Activated CD4-positive, alpha-beta T cell treated with anti-CD3 and anti-CD28 coated beads, Interleukin-2, amount 50 U/mL, for 4 hours (primary cell): ENCODE measurements at places on chromosomes 2 and 18.

DNA sequence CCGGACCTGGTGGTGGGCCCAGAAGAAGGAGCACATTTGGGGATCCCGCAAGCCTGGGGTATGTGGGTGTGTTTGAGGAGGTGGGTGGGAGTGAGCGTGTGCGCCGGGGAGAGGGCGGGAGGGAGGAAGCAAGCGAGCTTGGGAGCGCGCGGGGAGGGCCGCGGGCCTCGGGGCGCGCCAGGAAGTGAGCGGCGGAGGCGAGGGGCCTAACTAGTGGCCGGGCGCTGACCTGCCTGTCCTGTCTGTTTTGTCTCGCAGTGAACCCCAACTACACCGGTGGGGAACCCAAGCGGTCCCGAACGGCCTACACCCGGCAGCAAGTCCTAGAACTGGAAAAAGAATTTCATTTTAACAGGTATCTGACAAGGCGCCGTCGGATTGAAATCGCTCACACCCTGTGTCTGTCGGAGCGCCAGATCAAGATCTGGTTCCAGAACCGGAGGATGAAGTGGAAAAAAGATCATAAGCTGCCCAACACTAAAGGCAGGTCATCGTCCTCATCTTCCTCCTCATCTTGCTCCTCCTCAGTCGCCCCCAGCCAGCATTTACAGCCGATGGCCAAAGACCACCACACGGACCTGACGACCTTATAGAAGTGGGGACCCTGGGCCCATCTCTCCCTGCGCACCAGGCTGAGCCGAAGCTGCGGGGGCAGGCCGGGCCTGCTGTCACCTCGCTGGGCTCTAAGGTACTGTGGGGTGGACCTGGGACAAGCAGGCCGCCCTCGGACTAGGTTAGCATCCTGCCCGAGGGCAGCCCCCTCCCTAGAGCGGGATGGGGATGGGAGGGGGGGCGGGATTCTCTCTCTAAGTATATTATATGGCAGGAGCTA, 1.2 kb downstream of the HOXD4 start:
- DNase-seq: no peak

GRCh38 chr18:12470382-12471075, 62.8 kb downstream of the PRELID3A start:
- no peak for DNase-seq

GRCh38 chr2:11697103-11697871, 27.3 kb upstream of the NTSR2 start:
- no peak for DNase-seq

DNA sequence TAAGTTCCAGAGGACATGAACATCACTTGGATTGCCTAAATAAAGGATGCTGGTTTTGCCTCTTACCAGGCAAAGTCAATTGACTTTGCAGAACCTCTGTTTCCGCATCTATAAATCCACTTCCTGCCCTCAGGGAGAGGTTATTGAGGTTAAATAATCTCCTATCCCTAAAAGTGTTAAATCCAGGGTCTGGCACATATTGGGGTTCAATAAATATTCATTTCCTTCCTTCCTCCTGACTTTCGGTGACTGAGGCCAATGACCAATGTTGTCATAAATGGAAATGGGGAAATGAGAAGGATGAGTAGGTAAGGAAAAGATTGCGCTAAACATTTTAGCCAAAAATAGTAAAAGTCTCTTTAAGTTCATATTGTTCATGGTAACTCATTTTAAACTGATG, 16.0 kb downstream of the BCL2 start:
- no peak for DNase-seq

GRCh38 chr18:36496022-36496421, 198.5 kb downstream of the FHOD3 start:
- no peak for DNase-seq

DNA sequence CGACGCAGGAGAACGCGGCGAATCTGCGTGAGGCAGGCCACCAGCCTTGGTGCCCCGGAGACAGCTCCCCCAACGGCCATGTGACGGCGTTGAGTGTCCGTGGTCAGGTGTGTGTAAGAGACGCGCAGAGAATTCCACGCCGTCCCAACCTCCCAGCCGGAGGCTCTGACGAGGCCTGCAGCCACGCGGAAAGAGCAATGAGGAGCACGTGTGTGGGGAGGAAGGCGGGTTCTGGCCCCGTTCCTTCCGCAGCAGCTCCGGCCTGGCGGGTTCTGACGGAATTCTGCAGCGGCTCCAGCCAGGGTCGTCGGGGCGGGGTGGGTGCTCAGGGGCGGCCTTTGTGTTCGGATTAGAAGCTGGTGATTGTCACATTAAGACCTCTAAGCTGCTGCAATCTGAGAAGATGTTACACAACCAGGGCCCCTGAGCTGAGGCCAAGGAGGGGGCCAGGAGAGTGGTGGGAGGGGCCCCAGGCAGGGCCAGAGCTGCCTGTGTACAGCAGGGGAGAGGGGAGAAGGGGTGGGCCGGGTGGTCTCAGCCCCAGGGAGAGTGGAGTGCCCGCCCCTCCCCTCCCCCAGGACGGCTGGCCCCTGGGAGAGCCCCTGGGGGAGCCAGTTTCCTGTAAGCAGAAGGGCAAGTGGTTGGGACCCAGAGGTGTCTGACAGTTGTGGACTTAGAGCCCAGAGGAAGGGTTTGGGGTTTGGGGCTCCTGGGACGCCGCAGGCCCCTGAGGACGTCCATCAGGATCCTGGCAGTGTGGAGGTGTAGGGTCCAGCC, 5.1 kb upstream of the GAL3ST2 start:
- no peak for DNase-seq

GRCh38 chr2:25115902-25116301, 52.5 kb downstream of the POMC start:
- DNase-seq: no peak

DNA sequence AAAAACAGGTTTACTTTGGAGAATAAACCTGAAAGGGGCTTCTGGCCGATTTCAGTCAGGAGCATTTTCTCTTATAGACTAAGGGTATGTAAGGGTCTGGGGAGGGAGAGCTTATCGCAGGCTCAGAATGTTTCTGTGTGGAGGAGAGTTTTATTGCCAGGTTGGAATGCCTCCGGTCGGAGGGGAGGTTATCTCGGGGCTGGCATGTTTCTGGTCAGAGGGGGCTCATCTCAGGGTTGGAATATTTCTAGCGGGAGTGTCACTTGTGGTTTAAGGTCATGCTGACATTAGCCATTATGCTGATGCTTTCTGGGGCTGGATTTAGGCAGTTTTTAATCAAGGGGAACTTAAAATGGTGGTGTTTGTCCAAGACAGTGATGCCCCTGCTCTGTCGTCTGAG, 333.6 kb downstream of the METTL4 start:
- DNase-seq: no peak

DNA sequence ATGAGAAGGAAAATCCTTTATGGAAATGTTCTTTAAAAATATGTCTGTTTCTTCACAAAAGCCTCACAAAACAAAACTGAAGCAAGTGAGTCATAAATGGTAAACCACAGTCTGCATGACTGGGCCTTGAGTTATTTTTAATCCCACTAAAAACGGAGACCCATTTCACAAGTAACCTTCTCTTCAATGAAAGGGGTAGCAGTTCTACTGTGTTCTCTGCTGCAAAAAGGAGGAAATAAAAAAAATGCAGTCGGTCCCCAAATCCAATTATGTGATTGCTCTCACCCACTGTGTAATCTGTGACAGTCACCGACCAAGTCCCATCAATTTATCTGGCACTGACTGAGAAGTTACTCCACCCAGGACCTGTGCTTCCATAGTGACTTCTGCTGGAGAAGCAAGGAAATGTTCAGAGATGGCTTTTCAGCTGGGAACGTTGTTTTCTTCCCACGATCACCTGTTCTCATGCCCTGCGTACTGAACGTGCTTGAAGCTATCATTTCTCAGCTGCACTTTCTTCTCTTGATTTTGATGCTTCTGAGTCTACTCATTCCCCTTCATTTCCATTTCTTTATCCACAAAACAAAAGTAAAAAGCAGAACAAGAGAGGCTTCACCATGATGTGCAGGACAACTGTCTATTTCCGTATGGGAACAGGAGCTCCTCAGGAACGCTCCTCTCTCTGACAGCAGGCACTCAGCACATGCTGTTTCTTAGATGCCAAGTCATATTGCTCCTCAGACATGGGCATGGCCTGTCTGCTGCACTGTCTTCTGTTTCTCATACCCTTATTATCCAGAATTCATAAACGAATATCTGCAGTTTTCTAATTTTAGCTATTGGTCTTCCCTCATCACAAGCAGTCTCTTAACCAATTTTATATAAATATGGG, 80.0 kb upstream of the TMEM200C start:
- no peak for DNase-seq

DNA sequence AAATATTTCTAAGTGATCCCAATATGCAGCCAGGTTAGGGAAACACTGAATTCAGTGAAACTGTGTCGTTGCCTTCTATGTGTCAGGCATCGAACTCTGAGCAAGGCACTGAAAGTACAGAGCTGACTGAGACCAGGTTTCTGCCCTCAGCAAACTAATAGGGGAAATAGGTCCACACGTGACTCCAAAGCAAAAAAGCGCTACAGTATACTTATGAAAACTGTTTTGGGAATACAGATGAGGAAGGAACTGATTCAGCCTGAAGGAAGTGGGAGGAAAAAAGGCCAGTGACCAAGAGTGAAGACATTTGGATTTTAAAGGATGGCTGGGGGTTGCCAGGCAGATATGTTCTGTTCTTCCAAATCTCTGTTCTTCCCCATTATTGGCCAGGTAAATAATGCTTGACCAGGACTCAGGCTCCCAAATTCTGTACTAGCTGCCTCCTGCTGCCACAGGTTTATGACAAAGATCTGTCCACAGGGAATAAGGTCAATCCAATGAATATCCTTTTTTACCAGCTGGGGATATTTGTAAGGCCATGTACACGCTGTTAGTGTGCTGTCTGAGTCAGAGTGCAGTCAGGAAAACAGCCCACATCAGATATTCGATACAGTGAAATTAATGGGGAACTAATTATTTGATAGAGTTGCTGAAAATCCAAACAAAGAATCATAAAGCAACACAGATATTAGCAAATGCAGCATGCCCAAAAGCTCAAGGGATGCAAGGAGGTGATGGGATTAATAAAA, 24.5 kb upstream of the INPP4A start:
- DNase-seq: no peak

GRCh38 chr2:82215212-82215611, 1910.7 kb upstream of the LRRTM1 start:
- no peak for DNase-seq

- no peak for DNase-seq
Measured at GRCh38 chr18:45059695-45060094, 379.0 kb downstream of the SETBP1 start.

DNA sequence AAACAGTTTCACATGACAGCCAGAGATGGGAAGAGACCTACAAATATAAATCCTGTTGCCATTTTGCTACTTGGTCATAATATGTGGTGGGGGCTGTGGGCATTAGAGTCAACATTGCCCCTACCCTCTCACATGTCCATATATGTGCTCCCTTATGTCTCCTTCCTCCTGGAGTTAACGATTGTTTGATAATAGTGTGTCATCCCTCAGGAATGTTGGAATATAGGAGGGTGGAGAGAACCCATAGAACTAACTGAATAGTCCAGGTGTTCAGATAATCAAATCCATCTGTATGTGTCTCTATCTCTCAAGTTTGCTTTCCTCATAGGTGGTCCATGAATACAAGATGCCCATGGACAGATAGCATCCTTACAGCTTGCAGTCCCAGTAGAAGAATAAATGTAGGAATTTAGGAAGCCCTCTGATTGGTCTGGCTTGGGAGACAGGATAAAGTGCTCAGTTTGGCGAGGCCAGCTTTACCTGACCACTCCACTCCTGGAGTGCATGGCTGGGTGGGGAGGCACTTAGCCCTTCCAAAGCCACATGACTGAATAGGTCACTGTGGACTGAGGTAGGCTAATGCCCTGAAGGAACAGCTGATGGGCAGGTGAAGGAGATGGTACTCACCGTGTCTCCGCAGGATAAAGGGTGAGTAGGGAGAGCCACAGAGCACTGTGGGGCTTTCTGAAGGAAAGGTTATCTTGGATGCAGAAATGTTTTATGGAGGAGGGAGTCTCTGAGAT, 166.9 kb downstream of the CDCA7 start:
- DNase-seq: no peak

- DNase-seq: no peak
Measured at GRCh38 chr2:1644427-1644826, 99.9 kb downstream of the PXDN start.

GRCh38 chr2:55408918-55409868, 10.5 kb downstream of the CCDC88A start:
- no peak for DNase-seq

DNA sequence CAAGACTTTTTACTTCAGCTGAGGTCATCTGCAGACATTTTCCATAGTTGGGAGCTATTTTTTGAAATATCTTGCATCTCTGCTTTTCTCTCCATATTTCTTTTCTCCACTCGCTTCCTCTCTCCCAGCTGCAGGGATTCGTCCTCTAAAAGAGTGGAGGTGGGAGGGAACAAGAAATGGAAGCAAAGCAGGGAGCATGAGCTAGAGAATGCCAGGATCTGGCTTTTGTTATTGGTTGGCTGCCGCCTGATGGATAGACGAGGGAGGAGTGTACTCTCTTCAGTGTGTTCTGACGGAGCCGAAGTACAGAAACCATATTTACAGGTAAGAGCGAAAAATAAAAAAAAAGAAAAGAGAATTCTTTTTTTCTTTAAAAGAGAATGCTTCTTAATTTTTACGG, at the start of gene CSRNP3:
Gene CSRNP3 (plus strand): TSS at position 282 of the 400 bp plus-strand sequence. CDS start 125,368 bp downstream, outside the sequence.
- no peak for DNase-seq

- no peak for DNase-seq
Measured at GRCh38 chr18:43589611-43590151, 312.4 kb upstream of the SYT4 start.

DNA sequence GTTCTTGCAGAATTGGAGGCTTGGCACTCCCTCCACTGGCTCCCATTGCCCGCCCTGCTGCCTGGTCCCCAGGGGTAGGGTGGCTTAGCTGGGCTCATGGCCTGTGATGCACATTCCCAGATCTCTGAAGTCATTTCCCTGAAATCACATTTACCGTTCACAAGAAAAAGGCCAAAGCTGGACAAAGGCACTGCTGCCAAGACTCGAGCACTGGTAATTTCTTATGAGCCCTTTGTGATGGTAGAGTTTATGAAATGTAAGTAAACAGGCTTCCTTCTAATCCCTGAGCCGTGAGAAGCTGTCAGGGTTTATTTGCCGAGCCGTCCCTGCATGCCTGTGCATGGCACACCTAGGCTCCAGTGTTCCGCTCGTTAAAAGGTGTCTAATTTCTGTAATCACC, 247.2 kb upstream of the EPAS1 start:
- DNase-seq: no peak

DNA sequence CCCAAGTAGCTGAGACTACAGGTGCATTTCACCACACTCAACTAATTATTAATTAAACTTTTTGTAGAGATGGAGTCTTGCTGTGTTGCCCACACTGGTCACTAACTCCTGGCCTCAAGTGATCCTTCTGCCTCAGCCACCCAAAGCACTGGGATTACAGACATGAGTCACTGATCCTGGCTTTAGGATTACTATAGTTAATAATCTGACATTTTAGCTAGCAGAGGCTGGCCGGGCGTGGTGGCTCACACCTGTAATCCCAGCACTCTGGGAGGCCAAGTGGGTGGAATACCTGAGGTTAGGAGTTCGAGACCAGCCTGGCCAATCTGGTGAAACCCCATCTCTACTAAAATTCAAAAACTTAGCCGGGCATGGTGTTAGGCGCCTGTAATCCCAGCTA, 39.5 kb downstream of the USP34 start:
- no peak for DNase-seq

GRCh38 chr18:63022429-63023022, 297.0 kb downstream of the BCL2 start:
- DNase-seq: no peak

GRCh38 chr18:25251068-25251467, 100.9 kb downstream of the ZNF521 start:
- no peak for DNase-seq
